ENCODE measurements at places on chromosomes 2 and 18. TPM values are rescaled to one million over a fixed set of nuclear protein-coding genes. Genes with fewer than 3 reads are reported as not detected.

GRCh38 chr2:137123226-137123625 is 357.9 kb downstream of the THSD7B start:
- no peak for DNase-seq

GRCh38 chr2:43942881-43943280 is 52.9 kb downstream of the LRPPRC start:
- no peak for DNase-seq

- DNase-seq, result no peak
Measured at GRCh38 chr2:21924640-21925285, 801.0 kb downstream of the TDRD15 start.

- no peak for DNase-seq
Measured at GRCh38 chr2:174436351-174436750, 40.8 kb downstream of the SCRN3 start.

DNA sequence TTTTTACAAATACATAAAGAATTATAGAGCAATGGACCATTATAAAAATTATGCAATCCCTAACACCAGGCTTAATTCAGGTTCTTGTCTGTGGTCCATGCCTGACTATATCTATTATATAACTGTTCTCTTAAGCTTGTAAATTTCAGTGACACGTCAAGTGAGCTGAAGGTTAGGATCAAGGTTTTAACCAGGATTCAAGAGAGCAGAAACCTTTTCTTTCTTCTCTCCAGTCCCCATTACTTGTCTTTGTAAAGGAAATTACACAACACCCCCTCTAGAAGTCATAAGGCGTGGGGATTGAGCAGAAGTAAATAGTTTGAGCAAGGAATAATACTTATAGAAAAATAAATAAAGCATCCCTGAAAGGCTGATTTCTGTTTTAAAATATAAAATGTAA is 122.0 kb downstream of the ZNF521 start:
- no peak for DNase-seq

DNA sequence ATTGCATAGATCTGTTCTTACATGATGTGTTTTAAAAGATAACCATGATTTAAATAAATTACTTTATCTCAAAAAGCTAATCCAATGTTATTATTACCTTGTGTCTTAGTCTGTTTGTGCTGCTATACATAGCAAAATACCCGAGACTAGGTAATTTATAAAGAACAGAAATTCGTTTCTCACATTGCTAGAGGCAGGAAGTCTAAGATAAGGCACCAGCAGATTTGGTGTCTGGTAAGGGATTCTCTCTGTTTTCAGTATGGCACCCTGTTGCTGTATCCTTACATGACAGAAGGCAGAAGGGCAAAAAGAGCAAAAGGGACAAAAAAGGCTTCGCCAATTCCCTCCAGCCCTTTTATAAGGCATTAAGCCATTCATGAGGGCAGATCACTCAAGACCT is 533.9 kb downstream of the PARD3B start:
- no peak for DNase-seq

SH3YL1 gene
- total RNA-seq, result 7.4 TPM

SKOR2 gene
- total RNA-seq, result not detected

TXNDC2 gene
- total RNA-seq, result not detected

All from Right ventricle myocardium superior (tissue), 1 donor.